IPS DF 19.7 (cell line): ENCODE measurements at places on chromosomes 5 and 9.

GRCh38 chr9:89634995-89635742, 30.4 kb downstream of the GADD45G start:
- no peak for DNase-seq

- DNase-seq = peak; percentile 25
Observed at GRCh38 chr5:65482736-65483545, 1.2 kb upstream of the ADAMTS6 start.

- no peak for DNase-seq
Observed at GRCh38 chr5:6302075-6302474, 76.3 kb downstream of the MED10 start.

DNA sequence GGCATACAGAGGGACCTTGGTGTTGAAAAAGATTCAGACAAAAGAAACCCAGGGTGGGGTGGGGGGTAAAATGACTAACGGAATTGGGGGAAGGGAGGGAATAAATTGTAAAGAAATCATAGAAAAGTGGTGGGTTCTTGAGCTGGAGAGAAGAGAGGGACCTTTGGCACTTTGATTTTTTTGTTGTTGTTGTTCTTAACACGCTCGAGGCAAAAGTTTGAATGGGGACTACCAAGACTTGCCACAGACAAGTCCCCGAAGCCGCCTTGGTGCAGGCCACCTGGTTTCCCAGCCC, 616 bp downstream of the VCAN start:
- DNase-seq = no peak

DNA sequence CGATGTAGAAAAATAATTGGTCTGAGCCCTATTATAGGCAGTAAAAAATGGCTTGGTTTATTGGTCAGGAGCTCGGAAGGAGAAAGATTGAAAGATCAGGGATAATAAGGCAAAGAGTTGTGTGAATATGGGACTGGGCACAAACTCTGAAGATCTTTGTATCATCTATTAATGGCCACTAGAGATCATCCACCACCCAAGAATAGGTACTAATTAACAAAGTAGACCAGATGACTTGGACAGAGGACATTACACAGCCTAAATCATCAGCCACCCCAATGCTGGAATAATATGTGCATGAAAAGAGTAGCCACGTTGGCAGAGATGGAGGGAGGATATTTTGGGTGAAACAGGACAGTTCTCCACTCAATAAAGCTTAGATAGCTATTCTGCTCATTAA, 364.1 kb downstream of the EFNA5 start:
- no peak for DNase-seq
